CD4-positive, alpha-beta T cell (primary cell): ENCODE measurements at places on chromosomes 2 and 18.

DNA sequence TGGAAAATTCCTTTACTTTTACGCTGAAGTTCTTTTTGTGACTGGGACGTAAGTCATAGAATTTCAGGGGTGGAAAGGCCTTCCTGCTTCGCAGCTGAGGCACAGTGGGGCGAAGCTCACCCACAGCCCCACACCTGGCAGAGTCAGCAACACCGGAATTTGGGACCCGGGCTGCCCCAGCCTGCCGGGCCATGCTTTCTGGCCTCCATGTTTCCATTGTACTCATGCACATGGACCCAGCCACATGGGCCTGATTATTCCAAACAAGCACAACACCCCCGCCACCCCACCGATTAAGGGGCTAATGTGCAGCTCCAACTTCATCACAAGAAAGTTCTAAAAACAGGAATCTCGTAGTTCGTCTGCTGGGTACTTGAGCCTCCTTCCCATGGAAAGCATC is 82.5 kb downstream of the CABLES1 start:
- DNase-seq: no peak

DNA sequence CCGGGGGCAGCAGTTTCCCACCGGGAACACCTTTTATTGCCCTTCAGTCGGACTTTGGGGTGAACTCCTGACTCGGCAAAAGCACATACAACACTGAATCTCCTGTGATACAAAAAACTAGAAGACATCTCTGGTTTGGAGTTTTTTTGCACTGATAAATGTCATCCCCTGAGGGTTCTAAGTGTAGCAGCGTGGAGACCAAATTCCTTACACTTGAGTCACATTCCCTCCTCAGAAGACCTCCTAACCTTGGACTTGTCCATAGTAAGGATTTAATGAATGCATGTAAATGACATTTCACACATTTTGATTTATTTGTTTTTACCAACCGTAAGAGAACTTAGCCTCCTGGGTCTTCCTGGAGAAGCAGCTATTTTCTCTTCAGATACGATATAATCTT is 54.0 kb upstream of the GPR45 start:
- DNase-seq: no peak

DNA sequence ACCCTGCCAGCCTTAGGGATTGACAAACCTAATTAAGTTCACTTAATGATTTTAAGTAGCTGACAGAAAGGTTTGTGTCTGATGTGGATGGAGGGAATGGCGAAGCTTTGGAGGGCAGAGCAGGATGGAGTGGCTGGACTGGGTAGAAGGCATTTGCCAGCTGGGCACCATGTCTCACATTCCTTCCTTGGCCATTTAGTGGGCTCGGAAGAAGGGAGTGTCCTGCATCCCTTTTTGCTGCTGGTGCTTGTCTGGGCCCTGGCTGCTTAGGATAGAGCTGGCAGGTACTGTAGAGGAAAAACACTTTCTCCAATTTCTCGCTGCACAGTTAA is 166.7 kb downstream of the CLIP4 start:
- no peak for DNase-seq

- DNase-seq: no peak
These were observed 50.3 kb downstream of the SS18 start for GRCh38 chr18:26040051-26040656.

DNA sequence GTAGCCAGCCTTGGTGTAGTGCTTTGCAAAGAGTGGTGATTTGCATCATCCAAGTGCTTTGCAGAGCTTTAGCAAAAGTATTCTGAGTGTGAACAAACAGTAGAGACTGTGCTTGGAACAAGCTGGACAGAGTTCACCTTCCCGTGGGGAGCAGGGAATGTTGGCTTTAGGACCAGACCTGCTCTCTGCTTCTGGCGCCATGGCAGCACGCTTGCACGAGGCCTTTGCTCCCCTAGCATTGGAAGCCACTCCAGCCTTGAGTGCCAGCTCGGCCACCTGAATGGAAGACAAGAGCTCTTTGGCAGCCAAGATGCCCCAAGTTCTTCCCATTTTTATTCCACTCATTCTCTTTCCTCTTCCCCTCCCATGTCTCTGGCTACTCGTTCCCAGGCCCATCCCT is 250.8 kb upstream of the OSR1 start:
- no peak for DNase-seq

DNA sequence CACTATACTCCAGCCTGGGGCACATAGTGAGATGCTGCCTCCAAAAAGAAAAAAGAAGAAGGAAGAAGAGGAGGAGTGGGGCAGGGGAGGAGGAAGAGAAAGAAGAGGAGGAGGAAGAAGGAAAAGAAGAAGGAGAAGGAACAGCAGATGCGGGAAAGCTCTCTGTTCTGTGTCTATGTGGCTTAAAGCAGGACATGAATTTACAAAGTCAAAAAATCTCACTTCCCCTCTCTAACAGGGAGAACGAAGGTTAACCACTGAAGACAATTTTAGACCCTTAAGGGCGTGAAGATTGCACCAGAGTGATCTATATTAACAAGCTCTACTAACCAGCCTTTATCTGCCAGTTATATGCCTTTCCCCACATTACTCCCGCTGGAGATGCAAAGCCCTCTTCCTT is 258.9 kb downstream of the METTL4 start:
- no peak for DNase-seq

DNA sequence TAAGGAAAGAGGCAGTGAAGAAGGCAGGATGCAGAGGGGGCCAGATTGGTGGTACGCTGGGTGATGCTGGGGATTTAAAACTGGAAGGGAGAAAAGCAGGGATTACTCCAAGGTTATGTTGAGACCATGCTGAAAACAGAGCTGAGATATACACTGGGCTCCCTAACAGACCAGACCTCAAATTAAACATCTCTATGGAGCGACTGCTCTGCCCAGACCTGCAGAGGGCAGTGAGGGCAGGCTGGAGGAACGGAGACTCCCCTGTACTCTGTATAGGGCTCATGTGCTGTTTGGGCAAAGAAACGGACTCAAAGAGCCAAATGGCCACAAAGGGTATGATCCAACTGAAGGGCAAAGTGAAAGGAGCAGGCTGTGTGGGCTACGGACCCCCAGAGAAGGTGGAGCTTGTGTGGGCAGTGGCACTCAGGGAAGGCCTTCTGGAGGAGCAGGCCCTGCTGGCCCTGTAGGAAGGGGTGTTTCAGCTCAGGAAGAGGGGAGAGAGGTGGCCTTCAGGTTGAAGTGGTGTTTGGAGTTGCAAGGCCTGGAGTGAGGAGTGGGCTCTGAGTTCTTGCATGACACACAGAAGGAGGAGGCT is 4.8 kb upstream of the CELF4 start:
- no peak for DNase-seq

DNA sequence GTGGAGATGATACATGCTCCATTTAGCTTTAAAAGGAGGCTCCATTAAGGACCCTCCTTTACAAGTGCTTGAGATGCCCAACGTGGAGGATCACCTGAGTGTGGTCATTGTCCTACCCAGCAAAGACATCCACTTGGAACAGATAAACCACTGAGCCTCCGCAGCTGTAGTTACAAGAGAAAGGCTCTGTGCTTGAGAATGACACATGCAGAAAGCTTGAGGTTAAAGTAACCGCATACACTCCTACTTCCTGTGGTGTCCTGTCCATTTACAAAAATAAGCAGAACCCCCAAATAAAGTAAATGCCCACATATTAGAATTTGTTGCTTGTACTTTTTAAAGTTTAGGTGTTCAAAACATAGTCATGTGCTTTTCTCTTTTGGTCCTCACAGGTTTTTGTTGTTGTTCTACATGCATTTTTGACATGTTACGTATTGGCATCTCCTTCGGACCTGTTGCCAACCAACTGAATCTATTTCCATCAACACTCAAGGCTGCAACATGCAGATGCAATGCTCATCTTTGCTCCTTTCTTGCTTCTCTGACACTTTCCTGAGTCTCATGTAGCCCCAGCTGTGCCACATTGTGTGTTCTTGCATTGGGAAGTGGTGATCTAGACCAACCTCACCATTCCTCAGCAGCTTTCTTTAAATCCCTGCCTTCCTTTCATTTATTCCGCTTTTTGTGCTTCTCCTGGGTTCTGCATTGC is 56.0 kb downstream of the SERPINB7 start:
- DNase-seq: no peak

- DNase-seq: no peak
These were observed 20.0 kb upstream of the MTCL1 start for GRCh38 chr18:8685141-8685913.

- no peak for DNase-seq
These were observed 245.3 kb downstream of the STK39 start for GRCh38 chr2:168002021-168002553.

DNA sequence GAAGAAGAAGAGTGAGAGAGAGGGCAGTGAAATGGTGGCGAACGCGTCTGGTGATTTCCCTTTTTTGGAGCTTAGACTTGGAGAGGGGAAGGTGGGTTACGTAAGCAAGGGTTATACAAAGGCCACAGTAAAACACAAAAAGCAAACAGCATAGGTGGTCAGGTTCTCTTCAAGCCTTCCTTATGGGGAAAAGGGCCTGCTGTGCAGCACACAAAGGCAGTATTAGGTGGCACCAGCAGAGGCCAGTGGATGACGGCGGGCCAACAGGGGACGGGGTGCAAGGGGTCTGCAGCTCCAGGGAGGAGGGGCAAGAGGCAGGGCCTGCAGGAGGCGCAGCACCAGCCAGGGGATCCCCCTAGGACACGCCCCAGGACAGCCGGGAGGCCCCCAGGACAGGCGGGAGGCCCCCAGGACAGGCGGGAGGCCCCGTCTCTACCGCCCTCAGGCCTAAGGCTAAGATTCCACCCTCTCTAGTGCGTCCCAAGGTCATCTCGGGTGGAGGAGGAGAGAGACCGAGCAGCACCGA is 32.6 kb upstream of the NPC1 start:
- no peak for DNase-seq

GRCh38 chr2:154408786-154409185 is 289.7 kb upstream of the KCNJ3 start:
- DNase-seq: no peak

DNA sequence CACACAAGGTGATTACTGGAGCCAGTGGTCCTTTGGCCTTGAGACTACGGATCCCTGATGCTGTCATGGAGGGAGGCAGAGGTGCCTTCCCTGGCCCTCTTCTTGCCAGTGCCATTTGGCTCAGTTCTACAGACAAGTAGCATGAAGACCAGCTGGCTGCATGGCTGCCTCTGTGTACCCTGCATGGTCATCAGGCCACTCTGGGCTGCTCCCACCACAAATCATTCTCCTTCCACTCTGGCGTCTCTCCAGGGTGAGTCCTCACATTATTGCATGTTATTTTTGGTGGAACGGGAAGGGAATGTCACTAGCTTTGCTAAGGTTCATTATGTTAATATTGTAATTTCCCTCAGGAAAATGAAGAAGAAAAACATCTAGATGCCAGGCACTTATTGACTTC is 229.8 kb downstream of the VAPA start:
- DNase-seq: no peak

DNA sequence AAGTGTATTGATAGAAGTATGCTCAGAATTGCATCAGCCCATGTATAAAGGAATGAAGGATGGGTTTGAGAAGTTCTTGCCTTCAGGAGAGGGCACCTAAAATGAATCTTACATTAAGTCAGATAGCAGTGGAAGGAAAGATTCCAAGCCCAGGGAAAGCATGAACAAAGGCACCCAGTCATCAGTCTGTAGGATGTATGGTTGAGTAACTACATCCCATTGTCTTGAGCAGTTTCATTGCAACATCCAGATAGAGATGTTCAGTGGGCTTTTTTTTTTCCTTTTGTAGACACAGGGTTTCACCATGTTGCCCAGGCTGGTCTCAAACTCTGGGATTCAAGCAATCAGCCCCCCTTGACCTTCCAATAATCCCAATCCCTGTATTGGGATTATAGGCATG is 80.7 kb downstream of the ARHGAP28 start:
- no peak for DNase-seq

DNA sequence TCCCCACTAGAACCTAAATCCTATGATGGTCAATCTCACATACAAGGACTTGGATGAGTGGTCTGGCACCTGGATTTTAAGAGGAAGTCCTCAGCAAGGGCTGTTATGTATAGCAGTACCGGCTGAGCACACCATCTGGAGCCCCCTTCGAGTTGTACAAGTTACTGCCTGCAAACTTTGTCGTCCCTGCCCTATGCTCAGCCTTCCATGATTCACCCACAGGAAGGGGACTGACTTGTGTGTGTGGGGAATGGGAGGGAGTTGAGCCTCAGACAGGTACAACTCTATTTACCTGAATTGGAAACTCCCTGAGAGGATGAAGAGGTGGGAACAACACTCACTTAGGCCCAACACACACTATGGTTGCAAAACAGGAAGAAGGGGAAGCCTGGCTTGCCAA is 186.6 kb downstream of the MYO5B start:
- DNase-seq: no peak

DNA sequence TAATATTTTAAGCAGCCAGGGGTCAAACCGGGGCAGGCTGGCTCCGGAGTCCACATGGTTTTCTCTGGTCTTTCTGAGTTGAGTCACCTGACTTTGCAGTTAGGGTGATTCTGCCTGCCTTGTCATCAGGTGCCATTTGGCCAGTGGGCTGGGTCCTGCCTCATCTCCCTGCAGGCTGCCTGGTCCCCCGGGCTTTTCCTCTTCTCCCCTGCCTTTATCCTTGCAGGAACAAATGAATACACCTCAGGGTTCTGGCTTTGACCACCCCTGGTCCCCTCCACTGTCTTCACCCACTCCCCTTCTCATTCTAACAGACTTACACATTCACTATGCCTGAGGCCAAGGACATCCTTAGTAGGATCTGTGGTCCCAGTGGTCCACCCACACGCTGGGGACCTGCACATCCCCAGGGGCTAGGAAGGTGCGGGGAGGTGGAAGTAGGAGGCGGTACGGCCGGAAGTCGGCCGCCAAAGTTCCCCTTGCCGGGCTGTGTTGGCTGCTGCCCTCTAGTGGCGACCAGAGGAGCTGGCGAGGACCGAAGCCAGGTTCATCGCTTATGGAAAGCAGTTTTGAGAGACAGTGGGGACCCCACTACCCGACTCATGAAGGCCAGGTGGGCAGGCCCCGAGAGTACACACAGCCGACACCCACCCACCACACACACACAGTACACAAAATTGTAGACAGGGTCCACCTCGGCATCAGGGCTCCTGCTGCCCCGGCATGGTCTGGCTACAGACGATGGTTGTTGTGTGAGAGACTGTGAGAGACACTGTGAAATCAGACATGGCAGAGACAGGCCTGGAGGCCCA is 6.3 kb upstream of the TEX261 start:
- DNase-seq: peak; percentile 83

GRCh38 chr2:135701442-135701841 is 40.2 kb upstream of the UBXN4 start:
- no peak for DNase-seq

DNA sequence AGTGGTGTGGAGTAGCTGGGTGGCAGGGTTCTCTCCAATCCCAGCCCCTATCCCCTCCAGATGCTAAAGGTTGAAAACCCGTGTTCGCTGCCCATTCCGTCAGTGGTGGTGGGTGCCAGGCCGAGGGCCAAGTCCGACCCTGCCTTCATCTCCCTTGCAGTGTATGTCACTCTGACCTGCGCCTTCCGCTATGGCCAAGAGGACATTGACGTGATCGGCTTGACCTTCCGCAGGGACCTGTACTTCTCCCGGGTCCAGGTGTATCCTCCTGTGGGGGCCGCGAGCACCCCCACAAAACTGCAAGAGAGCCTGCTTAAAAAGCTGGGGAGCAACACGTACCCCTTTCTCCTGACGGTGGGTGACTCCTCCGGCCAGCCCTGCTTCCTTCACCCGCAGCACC is 12.9 kb downstream of the SAG start:
- no peak for DNase-seq

- DNase-seq: no peak
These were observed 73.7 kb downstream of the MRPS9 start for GRCh38 chr2:105111365-105112150.

GRCh38 chr2:26612522-26613240 is 28.5 kb downstream of the CIB4 start:
- DNase-seq: no peak
